ENCODE measurements at places on chromosomes 4 and X.

DNA sequence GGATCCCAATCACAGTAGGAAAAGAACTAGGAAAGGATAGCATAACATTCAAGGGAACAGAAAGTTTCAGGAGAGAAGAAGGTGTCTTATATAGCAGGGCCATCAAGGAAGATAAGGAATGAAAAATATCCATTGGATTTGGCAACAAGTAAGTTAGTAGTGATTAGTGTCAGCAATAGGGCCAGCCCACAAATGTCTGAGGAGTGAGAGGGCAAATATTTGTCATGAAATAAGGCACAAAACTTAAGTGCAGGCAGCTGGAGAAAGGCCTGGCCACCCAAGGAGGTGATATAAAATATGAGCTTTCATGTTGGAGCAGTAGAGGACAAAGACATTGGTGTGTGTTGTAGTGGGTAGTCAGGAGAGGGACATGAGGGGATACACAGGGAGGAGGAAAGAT is 132.1 kb downstream of the COL4A6 start:
- no peak for DNase-seq

DNA sequence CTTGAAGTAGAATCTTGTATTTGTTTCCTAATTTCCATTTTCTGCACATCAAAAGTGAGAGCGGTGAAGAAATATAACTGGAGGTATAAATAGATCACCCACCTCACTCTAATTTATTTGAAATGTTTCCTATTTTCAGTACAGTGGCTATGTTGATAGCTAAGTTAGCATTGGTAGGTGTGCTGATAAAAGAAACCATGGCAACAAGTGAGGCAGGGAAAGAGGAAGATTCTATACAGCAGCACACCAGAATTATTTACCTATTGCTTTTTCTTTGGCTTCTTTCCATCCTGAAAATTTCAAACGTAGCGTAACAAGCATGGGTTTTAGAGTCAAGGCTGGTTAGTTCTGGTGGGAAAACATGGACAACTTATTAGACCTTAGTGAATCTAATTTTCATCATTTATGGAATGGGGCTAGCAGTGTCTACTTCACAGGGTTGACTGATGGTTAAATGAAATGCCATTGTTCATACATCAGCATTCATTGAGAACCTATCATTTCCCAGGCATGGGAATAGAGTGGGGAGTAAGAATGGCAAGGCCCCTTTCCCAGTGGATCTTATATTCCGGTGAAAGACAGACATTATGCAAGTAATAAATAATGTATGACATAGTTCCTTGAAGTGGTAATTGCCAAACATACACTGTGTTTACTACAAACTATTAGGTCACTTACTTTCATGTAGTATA is 30.6 kb upstream of the CTSO start:
- DNase-seq = no peak

- DNase-seq = no peak
Measured at GRCh38 chrX:72280321-72280845, 3.3 kb upstream of the RPS4X start.

DNA sequence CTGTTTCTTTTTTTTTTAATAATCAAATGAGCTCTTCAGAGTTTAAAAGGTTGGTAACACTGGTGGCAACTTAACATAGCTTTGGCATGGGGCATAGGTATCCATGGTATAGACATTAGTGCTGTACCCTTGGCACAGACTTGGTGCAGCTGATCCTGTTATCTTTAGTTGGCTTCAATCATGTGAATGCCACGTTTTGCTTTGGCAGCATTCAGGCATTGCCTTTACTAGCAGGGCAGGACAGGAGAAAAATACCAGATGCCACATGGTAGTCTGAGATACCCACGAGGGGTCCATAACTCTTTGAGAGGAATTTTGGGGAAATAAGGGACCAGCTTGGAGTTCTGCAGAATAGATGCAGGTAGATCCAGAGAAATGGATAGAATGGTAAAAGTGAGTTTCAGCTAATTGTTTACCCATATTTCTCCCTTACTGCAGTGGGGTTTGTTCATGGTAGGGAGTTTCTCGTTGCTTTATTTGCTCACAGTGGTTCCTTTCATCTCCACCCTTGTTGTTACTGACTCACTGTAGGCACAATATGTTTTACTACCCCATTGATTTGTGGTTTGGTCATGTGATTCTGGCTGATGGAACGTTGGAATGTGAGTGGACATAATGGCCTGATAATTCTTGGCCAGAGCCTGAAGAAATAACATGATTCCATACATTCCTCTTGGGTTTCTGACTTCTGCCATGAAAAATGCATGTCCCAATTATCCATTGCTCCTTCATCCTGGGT is 342.7 kb downstream of the GLUD2 start:
- no peak for DNase-seq

- no peak for DNase-seq
Measured at GRCh38 chr4:40321574-40322275, 13.4 kb upstream of the CHRNA9 start.

- peak; percentile 37 for DNase-seq
Measured at GRCh38 chr4:40536032-40536431, 93.6 kb downstream of the RBM47 start.

- DNase-seq = no peak
Measured at GRCh38 chr4:72430988-72431387, 138.0 kb downstream of the ADAMTS3 start.
